ENCODE measurements at places on chromosomes 2 and 18. TPM values are rescaled to one million over a fixed set of nuclear protein-coding genes. Genes with fewer than 3 reads are reported as not detected.

GRCh38 chr18:14945984-14946383 is 198.0 kb downstream of the ANKRD30B start:
- H3K27me3 ChIP-seq: no peaks in the 10 kb centered on the region

- H3K27me3 ChIP-seq: no peaks in the 10 kb centered on the region
- peaks cover 1% of the 10 kb centered on the region for H3K4me1 ChIP-seq
- DNase-seq: no peak
- H3K4me3 ChIP-seq: no peak overlapping the region
These were observed 10.8 kb downstream of the COQ10B start for GRCh38 chr2:197464175-197464574.

GRCh38 chr2:33907866-33908265 is 308.8 kb upstream of the FAM98A start:
- no peak overlapping the region for H3K27ac ChIP-seq
- DNase-seq: no peak
- H3K27me3 ChIP-seq: no peaks in the 10 kb centered on the region
- no peak overlapping the region for H3K4me3 ChIP-seq

DNA sequence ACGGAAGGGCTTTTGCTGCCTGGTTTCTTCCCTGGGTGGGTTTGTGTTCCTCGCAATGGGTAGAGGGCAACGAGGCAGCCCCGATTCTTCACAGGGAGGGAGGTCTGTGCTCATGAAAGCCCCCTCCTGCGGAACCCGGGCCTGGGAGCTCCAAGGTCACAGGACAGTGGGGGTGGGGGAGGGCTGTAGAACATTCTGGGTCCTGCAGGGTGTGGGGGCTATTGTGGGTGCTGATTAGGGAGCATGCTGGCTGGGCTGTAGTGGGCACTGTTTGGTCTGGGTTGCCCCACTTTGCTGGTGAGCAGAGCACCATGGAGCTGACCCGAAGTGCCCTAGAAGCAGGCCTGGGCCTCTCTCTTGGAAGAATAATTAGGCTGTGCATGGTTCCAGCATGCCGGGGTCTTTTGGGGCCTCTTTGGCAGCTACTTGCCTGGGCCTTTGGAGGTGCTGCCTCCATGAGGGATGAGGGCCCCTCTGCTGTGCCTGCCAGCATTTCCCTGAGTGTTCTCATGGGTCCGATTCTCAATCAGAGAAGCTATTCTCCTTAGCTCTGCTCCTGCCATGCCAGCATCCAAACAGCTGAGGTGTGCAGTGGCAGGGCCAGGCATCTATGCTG is 232.2 kb upstream of the HS6ST1 start:
- no peaks in the 10 kb centered on the region for H3K36me3 ChIP-seq
- H3K4me1 ChIP-seq: no peaks in the 10 kb centered on the region
- no peak overlapping the region for H3K27ac ChIP-seq
- no peak for DNase-seq
- H3K27me3 ChIP-seq: no peaks in the 10 kb centered on the region

DNA sequence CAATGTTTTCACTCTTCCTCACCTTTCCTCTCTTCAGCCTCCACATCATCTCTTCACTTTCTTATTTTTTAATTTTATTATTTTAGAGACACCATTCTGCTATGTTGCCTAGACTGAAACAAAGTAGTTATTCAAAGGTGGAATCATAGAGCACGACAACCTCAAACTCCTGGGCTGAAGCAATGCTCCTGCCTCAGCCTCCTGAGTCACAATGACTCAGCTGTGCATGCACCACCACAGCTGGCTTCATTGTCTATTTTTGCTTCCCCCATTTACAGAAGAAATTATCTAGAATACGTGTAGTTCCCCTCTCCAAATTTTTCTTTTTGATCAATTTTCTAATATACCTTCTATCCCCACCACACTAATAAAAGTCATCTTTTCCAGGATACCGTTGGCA is 911.5 kb upstream of the SOX11 start:
- no peaks in the 10 kb centered on the region for H3K27me3 ChIP-seq
- no peak for DNase-seq
- no peak overlapping the region for H3K27ac ChIP-seq

Gene SCN9A
- total RNA-seq: 0.12 TPM

- no peak overlapping the region for H3K27ac ChIP-seq
- no peak for DNase-seq
- no peaks in the 10 kb centered on the region for H3K27me3 ChIP-seq
- no peaks in the 10 kb centered on the region for H3K4me1 ChIP-seq
These were observed 820.0 kb downstream of the CPS1 start for GRCh38 chr2:211376410-211376809.

- no peak overlapping the region for H3K4me3 ChIP-seq
- H3K4me1 ChIP-seq: no peaks in the 10 kb centered on the region
- H3K27ac ChIP-seq: no peak overlapping the region
- DNase-seq: no peak
- H3K27me3 ChIP-seq: peaks cover 8% of the 10 kb centered on the region
These were observed 58.1 kb downstream of the MAP3K19 start for GRCh38 chr2:134988994-134989605.

DNA sequence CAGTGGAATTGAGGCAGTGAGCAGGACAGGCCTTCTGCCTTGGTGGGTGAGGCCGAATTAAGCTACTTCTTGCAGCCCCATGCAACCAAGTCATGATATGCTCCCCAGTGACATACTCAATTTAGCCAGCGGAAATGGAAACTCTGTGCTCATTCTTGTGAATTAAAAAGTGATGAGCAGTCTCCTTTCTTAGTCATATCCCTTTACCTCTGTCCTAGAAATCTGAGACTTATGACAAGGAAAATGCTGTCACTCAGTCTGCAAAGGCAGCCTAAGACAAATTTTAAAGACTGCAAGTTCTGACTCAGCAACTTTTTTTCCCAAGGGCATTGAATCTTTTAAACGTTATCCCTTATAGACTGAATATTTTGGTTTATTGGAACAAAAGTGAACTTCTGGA is 218.2 kb downstream of the SH3BP4 start:
- no peaks in the 10 kb centered on the region for H3K4me1 ChIP-seq
- peaks cover 3% of the 10 kb centered on the region for H3K36me3 ChIP-seq
- no peak overlapping the region for H3K27ac ChIP-seq
- H3K27me3 ChIP-seq: peaks cover 8% of the 10 kb centered on the region
- H3K4me3 ChIP-seq: no peak overlapping the region

DNA sequence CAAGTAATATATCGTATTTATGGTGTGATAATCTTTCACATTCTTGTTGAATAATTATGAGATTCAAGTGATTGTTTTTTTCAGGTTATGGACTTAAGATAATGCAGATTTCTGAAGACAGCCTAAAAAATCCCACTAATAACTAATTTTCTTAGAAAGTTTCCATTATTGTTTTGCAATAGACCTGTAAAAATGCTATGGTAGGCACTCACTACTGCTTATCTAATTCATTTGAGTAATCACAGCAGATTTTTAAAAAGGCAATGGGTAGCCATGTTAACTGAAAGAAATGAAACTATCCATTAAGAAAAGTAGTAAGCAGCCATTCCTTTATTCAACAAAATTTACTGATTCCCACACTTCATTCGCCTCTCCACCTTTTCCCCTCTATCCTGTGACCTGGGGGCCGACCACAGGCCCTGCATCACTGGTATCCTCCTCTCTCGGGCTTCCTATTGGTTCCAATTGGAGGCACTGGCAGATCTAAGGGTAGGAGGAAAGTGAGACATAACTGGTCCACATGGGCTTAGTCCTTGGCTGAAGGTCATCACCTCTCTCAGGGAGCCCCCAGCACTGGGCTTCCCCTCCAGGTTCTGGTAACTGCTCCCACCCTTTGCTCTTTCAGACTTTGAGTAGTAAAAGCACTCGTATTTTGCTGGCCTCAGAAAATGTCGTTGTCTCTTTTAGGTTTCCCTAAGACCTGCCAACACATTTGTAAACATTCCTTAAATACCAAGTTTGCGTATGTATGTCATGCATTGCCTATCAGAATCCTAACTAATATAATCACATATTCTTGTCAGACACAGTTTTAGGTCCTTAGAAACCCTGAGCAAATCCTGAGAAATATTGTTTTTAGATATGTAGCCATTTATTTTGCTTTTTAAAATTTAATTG is 18.5 kb downstream of the RBMS1 start:
- H3K27ac ChIP-seq: peak overlapping the region; percentile 91
- H3K36me3 ChIP-seq: no peaks in the 10 kb centered on the region
- peak overlapping the region; percentile 89 for H3K4me3 ChIP-seq
- no peak for DNase-seq
- peaks cover 86% of the 10 kb centered on the region for H3K4me1 ChIP-seq
- no peaks in the 10 kb centered on the region for H3K27me3 ChIP-seq

DNA sequence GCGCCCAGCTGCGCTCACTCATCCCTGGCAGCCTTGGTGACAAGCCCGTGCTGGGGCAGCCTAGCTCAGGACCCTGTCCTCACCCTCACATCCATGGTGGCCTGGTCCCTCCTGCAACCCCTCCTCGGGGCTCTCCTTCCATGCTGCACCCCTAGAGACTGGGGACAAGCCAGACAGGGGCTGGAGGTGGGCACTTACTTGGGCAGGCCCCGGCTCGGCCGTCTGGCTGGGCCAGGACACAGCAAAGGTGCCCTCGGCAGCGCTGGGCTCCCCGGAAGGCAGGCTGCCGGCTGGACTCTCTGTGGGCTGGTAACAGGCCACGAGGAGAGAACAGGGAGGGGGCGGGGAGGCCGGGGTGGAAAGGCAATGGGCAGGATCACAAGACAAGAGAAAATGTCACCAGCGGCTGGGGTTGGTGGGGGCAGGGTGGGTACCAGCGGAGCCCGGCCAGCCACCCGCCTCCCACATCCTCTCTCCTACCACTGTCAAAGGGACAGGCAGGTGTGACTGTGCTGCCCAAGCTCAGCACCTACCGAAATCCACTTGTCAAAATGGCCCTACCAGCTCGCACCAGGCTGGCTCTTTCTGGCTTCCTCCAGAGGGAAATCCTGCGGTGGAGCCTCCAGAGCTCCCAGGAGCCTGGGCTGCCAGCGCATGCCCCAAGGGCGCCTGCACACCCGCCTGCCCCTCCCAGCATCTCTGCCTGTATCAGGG is 54.7 kb downstream of the BIN1 start:
- no peaks in the 10 kb centered on the region for H3K27me3 ChIP-seq
- no peak for DNase-seq
- H3K4me3 ChIP-seq: no peak overlapping the region
- no peaks in the 10 kb centered on the region for H3K36me3 ChIP-seq
- H3K4me1 ChIP-seq: no peaks in the 10 kb centered on the region

- H3K27ac ChIP-seq: peak overlapping the region; percentile 95
- peak overlapping the region; percentile 96 for H3K4me3 ChIP-seq
- no peaks in the 10 kb centered on the region for H3K27me3 ChIP-seq
- H3K36me3 ChIP-seq: peaks cover 24% of the 10 kb centered on the region
These were observed 103.5 kb downstream of the SPTBN1 start for GRCh38 chr2:54559593-54560145.

DNA sequence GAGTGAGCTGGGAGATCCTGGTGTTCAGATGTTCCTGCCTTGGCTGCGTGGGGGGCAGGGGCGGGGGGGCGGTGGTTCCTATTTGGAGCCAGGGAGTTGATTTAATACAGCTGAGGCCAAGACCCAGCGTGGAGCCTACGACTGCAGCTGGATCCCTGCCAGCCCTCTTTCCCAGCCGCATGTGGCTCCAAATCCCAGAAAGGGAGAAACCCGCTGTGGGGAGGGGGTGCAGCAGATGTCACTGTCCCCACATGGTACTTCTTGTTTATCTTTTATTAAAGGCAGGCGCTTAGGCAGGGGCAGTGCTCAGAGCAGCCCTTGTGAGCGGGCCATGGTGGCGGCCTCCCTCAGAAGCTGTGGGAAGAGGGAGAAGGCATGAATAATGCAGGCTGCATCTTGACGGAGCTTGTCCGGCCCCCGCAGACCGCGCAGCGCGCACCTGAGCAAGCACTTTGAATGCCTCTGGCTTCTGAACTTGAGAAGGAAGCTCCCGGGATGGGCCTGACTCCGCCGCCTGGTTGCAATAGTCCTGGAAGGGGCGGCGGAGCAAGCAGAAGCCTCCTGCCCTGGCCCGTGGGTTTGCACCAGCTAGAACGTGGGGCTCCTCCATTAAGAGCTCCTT is 112.1 kb downstream of the GLI2 start:
- H3K4me1 ChIP-seq: no peaks in the 10 kb centered on the region
- no peak overlapping the region for H3K27ac ChIP-seq
- no peaks in the 10 kb centered on the region for H3K27me3 ChIP-seq
- no peak for DNase-seq

DNA sequence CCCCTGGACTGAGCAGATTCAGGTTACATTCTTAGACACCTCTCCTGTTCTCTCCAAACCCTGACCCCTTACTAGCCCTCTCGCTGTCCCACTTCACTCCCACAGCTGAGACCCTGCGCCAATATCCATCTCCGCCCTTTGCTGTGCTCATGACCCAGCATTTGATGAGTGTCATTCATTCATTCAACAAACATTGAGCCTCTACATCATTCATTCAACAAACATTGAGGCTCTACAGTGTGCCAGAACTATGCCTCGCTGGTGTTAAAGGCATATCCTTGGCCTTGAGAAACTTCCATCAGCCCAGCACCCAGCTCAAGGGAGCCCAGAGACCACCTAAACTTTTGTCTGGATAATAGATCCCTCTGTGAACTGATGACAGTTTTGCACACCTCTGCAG is 41.9 kb upstream of the MRPL33 start:
- no peak overlapping the region for H3K4me3 ChIP-seq
- no peak for DNase-seq
- peaks cover 2% of the 10 kb centered on the region for H3K36me3 ChIP-seq
- H3K4me1 ChIP-seq: peaks cover 25% of the 10 kb centered on the region
- H3K27ac ChIP-seq: no peak overlapping the region

Gene CHRND
- total RNA-seq: not detected

DNA sequence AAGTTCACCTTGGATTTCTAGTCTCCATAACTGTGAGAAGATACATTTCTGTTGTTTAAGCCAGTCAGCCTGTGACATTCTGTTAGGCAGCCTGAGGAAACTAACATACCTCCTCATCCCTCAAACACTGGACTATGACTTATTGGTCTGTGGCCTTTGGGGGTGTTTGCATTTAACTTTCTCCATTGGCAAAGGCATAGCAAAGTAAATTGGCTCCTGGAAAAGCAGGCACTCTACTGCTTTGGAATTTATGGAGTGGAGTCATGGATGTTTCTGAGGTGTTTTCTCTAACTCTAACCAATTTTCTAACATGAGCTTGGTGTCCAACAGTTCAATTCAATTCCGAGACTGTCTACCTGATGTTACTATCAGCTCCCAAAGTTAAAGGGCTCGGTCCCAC is 48.9 kb upstream of the CTLA4 start:
- no peak overlapping the region for H3K4me3 ChIP-seq
- H3K4me1 ChIP-seq: peaks cover 45% of the 10 kb centered on the region
- H3K27me3 ChIP-seq: no peaks in the 10 kb centered on the region
- H3K36me3 ChIP-seq: no peaks in the 10 kb centered on the region
- DNase-seq: no peak
- H3K27ac ChIP-seq: peak overlapping the region; percentile 34

GRCh38 chr2:18244845-18245244 is 315.6 kb downstream of the RDH14 start:
- no peak for DNase-seq
- H3K27me3 ChIP-seq: peaks cover 5% of the 10 kb centered on the region
- H3K4me1 ChIP-seq: no peaks in the 10 kb centered on the region
- no peaks in the 10 kb centered on the region for H3K36me3 ChIP-seq
- no peak overlapping the region for H3K4me3 ChIP-seq
